ENCODE measurements at places on chromosomes 12 and 14. TPM values are rescaled to one million over a fixed set of nuclear protein-coding genes. Genes with fewer than 3 reads are reported as not detected.

Gene ADGRD1
- total RNA-seq: 0.78 TPM

Gene KLHL33
- total RNA-seq: not detected

Gene C3AR1
- total RNA-seq: 1.9 TPM

Gene UNC119B
- total RNA-seq: 20.8 TPM

Gene OVCH1
- total RNA-seq: 0.08 TPM

Gene CCDC38
- total RNA-seq: not detected

Gene EFS
- total RNA-seq: 21.6 TPM

Gene CD163
- total RNA-seq: not detected

Gene DPF3
- total RNA-seq: 4.5 TPM

Gene PAX9
- total RNA-seq: not detected

Gene RASAL1
- total RNA-seq: not detected

Gene CIPC
- 19.0 TPM for total RNA-seq

Gene EMP1
- 190 TPM for total RNA-seq

Gene PLEKHH1
- total RNA-seq: 0.26 TPM

Gene GATC
- 22.9 TPM for total RNA-seq

Gene EML5
- total RNA-seq: not detected

Gene MYH7
- total RNA-seq: 0.56 TPM

Gene TMCC3
- 0.08 TPM for total RNA-seq

Gene TTC9
- total RNA-seq: 0.78 TPM

Gene TRPV4
- 8.7 TPM for total RNA-seq

Gene SLC41A2
- 17.5 TPM for total RNA-seq

Gene SVOP
- total RNA-seq: not detected

Gene CRACR2A
- total RNA-seq: 4.5 TPM

Gene PRR4
- total RNA-seq: 1.3 TPM

Gene MYBPC1
- not detected for total RNA-seq

Gene MYL6
- 1,228 TPM for total RNA-seq

Gene CDK17
- total RNA-seq: 70.5 TPM

Gene CLEC1B
- total RNA-seq: not detected

Gene ACOT4
- 0.88 TPM for total RNA-seq

Gene SERPINA10
- not detected for total RNA-seq

Gene RASSF9
- total RNA-seq: 0.08 TPM

Gene NT5DC3
- total RNA-seq: 1.7 TPM

All from epithelial cell of alveolus of lung (primary cell).